ENCODE measurements at places on chromosomes 11 and 22. TPM values are rescaled to one million over a fixed set of nuclear protein-coding genes. Genes with fewer than 3 reads are reported as not detected.

Gene RTCB
- total RNA-seq = 106 TPM

GRCh38 chr11:61193596-61193995 is 9.7 kb upstream of the PGA3 start:
- no peak for DNase-seq

- DNase-seq = peak; percentile 70
Measured at GRCh38 chr22:18024276-18024939, at the start of gene MICAL3. MICAL3 (minus strand) TSS chr22:18024561; CDS start chr22:17906812, 117,749 bp downstream.

DNA sequence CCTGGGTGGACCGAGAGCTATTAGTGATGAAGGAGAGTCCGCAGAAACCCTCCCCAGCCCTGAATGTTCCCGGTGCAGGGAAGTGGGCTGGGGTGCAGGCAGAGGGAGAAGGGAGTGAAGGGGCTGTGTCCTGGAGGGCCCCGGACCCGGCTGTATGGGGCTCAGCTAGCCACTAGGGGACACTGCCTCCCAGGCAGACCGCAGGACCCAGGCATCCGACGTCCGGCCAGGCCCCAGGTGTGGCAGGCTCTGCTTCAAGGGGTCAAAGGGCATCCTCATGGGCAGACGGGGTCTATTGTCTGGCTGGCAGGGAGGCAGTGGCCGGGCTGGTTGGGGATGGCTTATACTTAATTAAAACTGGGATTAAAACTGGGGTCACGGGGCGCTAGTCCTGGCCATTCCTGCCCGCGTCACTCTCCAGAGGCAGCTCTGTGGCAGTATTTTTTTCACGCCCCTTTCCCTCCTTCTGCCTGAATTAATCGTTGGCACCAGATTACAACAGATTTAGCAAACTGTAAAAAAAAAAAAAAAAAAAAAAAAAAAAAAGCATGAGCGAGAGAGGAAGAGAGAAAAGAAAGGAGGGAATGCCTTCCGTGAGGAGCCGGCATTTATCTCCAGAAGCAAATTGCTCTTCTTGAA is 5.1 kb downstream of the FLRT1 start:
- DNase-seq = no peak

DNA sequence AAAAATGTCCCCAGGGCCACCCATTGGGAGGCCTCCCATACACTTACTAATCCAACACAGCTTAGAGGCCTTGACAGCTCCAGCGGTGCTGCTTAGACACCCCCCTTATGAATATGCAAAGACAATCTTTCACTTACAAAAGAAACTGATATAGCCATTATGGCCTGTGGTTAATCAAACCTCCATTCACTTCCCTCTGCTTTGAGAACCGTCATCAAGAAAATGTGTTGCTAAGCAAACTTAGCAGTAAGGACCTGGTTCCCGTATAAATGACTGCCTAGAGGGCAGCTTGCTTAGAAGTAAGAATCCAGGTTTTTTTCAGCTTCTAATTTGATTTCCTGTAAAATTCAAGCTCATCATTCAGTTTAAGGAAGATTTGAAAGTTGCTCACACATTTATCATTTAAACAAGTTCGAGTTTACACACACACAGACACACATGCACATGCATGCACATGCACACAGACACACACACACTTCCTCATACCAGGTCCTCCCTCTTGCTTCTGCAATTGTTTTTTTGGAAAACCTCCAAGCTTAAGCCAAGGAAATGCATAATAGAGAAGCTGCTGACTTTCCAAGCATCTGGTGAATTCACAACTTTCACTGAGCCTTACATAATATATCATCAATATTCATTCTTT is 137.7 kb upstream of the BLID start:
- DNase-seq = no peak

DNA sequence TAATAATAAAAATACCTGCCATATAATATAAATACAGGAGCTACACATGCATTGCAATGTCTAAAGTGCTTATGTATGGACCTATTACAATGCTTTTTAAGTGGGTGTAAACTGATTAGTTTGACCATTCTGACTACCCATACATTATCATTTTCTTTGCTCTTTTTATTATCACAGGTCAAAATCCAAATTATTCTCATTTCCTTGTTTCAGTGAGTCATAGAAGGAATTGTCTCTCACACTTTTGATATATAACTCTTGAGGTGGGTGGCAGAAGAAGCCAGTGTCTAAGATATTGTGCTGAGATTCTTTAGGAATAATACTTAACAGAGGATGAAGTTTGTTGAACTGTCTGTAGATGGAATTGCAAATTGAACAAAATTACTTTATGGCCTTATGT is 35.6 kb downstream of the GAS2 start:
- DNase-seq = no peak
